ENCODE measurements at places on chromosomes 6 and 20. TPM values are rescaled to one million over a fixed set of nuclear protein-coding genes. Genes with fewer than 3 reads are reported as not detected.
A peak's percentile ranks its signal among the peaks of the same experiment; 100 is the strongest.

The NKAIN4 gene
- not detected for total RNA-seq

The TNF gene
- total RNA-seq = 0.17 TPM

DNA sequence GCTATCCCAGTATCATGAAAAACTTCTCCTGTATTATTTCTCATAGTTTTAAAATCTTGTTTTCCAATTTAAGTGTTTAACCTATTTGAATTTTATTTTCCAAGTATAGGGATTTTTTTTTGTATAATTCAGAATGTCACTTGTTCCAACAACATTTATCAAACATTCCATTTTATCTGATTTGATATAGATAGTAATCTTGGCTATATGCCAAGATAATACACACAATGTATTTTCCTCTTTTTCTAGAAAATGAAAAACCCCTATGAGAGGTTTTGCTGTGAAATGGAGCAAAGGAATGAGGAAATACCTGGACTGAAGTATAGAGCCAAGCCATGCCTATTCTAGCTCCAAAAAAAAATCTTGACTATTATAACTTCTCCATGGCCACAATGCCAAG, 628.9 kb downstream of the HTR1B start:
- no peak for DNase-seq

DNA sequence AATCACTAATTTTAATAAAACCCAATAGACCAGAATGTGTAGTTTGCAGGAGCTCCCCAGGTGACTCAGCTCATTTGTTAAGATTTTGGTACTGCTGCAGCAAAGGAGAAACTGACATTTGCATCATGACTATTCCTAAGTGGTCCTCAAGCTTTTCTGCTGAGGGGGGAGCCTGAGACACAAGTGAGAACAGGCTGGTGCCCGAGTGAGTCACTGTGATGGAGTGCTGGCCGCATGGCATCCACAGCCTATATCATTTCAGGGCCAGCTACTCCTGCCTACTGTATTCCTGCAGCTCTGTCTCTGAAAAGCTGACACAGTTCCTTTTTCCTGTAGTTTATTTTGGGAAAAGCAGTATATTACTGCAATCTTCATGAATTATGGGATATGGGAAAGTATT, 113.7 kb upstream of the ENPP5 start:
- DNase-seq = no peak

DNA sequence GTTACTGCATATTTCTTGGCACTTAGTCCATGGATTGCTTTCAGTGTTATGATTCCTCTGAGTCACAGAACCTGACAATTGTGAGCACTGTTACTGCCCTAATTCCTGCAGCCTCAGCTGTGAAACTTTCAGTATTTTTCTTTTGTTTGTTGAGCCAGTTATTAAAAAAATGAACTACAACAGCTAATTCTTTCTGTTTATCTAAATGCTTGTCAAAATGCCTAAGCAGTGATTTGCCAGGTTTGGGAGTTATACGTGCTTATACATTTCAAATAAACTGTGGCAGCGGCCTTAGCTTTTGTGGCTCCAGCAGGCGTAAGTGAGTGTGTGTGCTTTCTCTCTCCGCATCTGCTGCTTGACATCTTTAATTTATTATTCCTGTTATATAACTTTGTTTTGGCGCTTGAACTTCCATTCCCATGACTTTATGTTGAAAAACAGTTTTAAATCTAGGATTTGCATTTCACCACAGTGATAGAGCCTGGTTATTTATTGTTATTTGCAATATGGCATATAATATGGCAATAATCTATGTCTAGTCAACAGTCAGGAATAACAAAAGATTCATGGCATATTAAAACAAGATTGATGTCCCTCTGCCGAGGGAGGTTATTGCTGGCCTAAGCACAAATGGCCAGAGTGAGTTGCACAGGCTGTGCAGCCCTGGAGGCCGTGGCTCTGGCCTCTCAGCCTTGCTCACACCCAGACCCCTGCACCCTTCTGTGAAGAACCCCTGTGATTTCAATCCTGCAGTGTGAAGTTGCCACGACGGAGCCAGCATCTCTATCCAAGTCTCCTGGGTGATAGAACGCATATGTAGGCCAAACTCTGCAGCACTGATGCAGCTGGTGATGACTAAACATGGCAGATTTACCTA, 303.4 kb downstream of the THBS2 start:
- DNase-seq = no peak

DNA sequence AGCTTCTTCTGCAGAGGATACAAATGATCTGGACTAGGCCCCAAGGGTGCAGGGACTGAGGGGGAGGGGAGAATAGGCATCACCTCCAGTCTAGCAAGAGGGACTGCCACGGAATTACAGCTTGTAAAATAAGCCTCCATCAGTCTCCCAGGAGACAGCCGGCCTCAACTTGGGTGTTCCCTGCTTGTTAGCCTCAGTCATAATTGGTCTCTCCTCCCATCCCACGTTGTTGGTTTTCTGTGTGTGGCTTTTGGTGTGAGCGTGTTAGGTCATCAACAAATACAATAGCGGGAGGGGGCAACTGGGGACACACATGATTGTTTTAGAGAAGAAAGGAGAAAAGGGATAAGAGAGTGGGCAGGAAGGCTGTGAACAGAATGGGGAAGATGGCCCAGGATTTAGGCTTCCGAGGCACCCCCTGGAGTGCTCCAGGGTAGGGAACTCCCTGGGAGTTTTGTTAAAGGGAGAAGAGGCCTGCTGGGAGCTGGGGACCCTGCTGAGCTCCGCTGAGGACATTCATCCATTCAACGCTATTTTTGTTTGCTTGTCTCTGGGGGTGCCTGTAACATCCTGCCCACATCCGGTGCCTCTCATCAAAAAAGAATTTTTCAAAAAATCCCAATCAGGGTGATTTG, 9.2 kb downstream of the FOXA2 start:
- DNase-seq = no peak

The DNAH8 gene
- total RNA-seq = under 0.01 TPM

GRCh38 chr6:169949511-169950097, 198.2 kb downstream of the ERMARD start:
- DNase-seq = no peak

The OR2H2 gene
- total RNA-seq = not detected

DNA sequence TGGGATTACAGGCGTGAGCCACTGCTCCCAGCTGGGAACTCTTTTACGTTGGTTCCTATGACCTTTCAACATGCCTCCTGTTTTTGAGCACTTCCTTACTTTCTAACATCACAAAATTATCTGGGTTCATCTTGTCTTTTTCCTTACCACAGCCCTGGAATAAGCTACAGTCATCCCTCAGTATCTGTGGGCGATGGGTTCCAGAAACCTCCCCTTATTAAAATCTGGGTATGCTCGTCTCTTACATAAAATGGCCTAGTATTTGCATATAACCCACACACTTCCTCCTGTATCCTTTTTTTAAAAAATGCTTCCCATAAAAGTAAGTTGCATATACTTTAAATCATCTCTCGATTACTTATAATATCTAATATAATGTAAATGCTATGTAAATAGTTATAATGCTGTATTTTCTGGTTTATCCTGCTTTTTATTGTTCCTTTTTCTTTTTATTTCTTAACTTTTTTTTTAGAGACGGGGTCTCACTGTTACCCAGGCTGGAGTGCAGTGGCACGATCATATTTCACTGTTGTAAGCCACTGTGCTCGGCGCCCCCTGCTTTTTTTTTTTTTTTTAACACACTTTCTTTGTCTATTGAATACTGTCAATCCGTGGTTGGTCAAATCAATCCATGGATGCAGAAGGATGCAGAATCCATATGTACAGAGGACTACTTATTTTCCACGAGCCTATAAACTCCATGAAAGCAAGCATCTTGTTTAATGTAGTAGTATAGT, 9.2 kb downstream of the RPF2 start:
- DNase-seq = no peak

DNA sequence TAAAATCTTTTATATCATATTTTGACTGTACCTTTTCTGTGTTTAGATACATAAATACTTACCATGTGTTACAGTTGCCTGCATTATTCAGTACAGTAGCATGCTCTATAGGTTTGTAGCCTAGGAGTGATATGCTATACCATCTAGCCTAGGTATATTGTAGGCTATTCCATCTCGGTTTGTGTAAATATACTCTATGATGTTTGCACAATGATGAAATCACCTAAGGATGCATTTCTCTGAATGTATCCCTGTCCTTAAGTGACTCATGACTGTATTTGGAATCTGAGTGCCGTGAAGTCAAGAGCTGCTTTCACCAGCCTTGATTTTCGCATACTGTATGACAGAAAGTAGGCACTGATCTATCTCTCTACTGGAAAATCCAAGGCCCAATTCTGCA, 129.9 kb downstream of the UTRN start:
- peak; percentile 52 for DNase-seq

- DNase-seq = no peak
Measured at GRCh38 chr20:19249106-19249879, 36.9 kb downstream of the SLC24A3 start.

DNA sequence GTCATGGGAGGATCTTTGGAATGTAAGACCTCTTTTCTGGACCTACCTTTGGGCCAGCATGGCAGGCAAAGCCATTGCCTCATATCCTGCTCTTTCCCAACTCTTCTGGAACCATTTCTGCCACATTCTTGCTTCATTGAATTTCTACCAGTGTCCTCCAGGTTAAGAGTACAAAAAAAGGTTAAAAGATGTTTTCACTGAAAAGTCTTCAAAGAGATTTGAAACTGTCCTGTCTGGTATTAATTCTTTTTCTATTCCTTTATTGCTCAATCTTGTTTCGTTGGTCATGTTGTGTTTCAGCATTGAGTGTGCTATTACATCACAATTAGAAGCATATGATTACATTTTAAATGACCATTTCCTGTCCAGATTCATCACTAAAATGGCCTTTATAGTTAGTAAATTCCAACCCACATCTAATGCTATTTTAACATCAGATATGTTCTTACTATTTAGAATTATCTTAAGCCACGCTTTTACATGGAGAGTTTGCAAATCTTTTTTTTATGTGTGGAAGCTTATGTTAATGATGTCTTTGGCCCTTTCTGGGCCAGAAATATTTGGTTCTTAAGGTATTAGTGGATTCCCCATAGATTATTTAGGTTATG, 450.9 kb downstream of the GJA1 start:
- no peak for DNase-seq

The PRND gene
- 0.74 TPM for total RNA-seq

DNA sequence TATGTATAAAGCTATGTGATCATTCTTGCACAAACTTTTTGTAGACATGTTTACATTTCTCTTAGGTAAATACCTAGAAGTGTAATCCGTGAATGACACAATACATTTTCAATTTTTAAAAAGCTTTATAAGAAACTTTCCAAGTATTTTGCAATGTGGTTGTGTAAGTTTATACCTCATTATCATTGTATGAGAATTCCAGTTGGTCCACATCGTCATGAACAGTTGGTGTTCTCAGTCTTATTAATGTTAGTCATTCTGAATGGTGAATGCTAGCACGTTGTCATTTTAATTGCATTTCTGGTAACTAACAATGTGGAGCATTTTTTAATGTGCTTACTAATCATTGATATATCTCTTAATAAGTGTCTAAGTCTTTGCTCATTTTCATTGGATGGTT, 116.5 kb upstream of the F13A1 start:
- no peak for DNase-seq

DNA sequence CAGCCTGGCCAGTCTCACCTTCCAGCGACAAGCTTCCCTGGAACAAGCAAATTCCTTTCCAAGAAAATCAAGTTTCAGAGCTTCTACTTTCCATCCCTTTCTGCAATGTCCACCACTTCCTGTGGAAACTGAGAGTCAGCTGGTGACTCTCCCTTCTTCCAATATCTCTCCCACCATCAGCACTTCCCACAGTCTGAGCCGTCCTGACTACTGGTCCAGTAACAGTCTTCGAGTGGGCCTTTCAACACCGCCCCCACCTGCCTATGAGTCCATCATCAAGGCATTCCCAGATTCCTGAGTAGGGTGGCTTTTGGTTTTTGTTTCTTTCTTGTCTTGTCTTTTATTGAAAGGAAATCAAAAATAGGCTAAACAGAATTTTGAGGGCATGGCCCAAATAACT, 24.3 kb downstream of the MYCT1 start:
- no peak for DNase-seq

GRCh38 chr6:40348591-40348990, 238.6 kb downstream of the LRFN2 start:
- no peak for DNase-seq

- no peak for DNase-seq
Measured at GRCh38 chr6:158058171-158058651, 76.5 kb downstream of the SYNJ2 start.

The EYS gene
- not detected for total RNA-seq

GRCh38 chr6:43798688-43799444, 28.9 kb downstream of the VEGFA start:
- peak; percentile 67 for DNase-seq

DNA sequence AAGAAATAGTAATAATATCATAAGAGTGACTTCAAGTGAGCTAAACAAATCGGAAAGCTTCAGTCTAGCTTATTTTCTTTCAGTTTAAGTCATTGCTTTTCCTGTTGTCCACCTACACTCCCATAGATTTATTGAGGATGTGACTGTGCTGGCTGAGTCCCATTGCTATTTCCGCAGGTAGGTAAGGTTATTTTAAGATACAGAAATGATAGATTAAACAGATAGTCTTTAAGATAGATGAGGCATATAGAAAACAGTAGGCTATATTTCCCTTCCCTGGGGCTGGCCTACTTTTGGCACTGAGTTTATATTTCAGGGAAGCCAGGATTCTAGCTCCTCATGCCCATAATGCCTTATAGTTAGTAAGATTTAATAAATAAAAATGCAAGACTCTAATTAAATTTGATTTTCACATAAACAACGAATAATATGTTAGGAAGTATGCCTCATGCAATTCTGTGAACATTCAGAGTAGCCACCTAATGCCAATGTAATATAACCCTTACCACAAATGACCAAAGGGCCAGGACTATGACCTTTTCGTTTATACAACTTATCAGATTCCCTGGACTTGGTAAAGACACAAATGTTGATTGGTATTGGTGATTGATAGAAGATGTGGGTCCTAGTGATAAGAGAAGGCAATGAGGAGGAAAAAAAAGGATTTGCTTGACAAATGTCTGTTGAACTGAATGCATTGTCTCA, 1079.3 kb downstream of the EPHA7 start:
- DNase-seq = peak; percentile 55

The PNPLA1 gene
- total RNA-seq = not detected

GRCh38 chr6:70118670-70119069, 184.2 kb downstream of the COL9A1 start:
- no peak for DNase-seq

- peak; percentile 67 for DNase-seq
Measured at GRCh38 chr6:128696691-128697689, 176.6 kb upstream of the PTPRK start.

DNA sequence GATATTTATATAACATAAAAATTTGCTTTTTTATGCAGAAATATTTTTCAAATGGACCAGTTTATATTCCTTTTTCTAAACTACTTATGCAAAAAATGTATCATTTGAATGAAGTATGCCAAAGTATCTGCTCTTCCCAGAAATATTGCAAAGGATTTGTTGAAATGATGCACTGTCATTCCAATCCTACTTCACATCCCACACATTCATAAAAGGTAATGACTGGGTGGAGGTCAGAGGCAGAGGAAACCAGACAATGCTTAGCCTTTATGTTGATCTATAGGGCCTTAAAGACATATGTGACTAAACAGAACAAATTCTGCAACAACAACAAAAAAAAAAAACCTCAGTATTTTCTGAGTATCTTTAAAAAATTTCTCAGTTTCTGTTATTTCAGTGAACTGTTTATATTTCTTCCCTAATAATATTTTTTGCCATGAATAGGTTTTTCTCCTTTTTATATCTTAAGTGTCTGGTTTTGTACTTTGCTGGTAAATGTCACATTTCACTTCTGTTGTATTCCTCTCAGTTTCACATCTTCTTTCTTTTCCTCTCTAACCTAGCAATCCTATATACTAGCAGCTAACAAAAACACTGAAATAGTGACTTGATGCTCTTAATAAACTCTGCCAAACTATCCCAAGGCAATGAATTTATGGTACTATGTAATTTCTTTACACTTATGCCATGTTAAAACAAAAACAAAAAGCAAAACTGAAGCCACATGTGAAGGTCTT, 374.1 kb downstream of the BCKDHB start:
- DNase-seq = no peak

The PI16 gene
- total RNA-seq = not detected

Measured in dermis blood vessel endothelial cell (primary cell).